ENCODE measurements at places on chromosomes 2 and 18. TPM values are rescaled to one million over a fixed set of nuclear protein-coding genes. Genes with fewer than 3 reads are reported as not detected.

GRCh38 chr2:26144953-26145680 is 27.8 kb upstream of the GAREM2 start:
- DNase-seq, result peak; percentile 63

DNA sequence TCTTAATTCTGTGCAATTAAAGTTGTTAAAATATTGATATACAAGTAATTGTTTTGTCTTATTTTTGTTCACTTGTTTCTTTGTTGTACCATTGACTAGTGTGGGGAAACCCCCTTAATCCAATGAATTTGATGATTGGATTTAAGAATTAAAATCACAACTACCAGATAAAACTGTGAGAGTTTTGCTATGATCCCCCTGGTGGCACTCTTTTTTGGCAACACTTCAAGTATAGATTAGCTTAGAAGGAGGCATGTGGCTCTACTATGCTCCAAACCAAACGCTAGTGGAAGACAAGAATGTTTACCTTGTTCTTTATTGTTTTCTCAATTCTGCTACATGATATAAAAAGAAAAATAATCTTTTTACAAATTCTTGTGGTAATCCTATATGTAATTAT is 477.8 kb upstream of the ETAA1 start:
- no peak for DNase-seq

GRCh38 chr2:38876407-38876806 is 631 bp downstream of the MORN2 start:
- no peak for DNase-seq

DNA sequence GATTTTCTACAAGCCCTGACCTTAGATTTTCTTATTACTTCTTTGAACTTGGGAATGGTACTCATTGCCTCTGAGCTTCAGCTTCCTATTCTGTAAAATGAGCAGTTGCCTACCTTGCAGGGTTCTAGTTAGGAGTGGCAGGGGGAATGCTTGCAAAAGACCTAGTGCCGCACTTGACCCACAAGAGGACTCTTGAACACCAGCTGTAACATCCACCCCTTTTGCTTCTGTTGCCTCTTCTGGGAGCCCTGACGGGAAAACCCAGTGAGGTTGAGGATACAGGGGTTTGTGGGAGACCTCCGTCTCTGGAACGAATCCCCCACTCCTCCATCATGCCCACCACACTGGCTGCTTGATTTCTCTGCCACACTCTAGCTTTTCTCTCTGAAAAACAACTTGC is 27.1 kb upstream of the LBH start:
- peak; percentile 37 for DNase-seq

- DNase-seq, result peak; percentile 6
Measured at GRCh38 chr2:64720535-64721319, 67.0 kb upstream of the SERTAD2 start.

TTN gene
- total RNA-seq, result 28.2 TPM

GRCh38 chr2:23422089-23423061 is 37.4 kb downstream of the KLHL29 start:
- no peak for DNase-seq

DNA sequence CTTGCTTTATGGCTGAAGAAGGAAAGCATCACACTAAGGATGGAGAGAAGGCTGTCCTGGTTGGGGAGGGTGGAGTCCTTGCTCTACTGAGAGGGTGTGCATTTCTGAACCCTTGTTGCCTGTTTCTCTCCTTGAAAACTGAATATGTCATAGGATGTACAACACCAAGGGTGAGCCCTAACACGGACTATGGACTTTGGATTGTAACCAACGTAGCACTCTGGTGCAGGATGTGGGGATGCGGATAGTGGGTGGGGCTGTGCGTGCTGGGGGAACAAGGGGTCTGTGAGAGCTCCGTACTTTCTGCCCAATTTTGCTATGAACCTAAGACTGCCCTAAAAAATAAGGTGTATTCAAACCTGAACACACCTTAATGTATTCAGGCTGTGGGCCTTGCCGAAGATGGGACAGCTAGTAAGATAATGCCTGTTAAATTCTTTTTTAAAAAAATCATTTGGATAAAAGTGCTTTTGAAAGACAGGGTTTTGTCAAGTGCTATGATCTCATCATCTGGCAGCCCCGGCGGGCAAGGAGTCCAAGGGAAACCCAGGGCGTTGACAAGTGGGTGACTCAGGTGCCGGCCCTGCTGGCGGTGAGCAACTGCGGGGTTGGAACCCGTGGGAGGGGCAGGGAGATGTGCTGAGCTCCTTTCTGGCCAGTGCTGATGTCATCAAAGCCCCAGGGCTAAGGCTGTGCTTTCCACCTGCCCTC is 54.0 kb downstream of the GATA6 start:
- no peak for DNase-seq

- DNase-seq, result no peak
Measured at GRCh38 chr2:44751754-44752479, 189.6 kb upstream of the SIX3 start.

GRCh38 chr2:45011121-45011520 is 1.9 kb upstream of the SIX2 start:
- no peak for DNase-seq

DNA sequence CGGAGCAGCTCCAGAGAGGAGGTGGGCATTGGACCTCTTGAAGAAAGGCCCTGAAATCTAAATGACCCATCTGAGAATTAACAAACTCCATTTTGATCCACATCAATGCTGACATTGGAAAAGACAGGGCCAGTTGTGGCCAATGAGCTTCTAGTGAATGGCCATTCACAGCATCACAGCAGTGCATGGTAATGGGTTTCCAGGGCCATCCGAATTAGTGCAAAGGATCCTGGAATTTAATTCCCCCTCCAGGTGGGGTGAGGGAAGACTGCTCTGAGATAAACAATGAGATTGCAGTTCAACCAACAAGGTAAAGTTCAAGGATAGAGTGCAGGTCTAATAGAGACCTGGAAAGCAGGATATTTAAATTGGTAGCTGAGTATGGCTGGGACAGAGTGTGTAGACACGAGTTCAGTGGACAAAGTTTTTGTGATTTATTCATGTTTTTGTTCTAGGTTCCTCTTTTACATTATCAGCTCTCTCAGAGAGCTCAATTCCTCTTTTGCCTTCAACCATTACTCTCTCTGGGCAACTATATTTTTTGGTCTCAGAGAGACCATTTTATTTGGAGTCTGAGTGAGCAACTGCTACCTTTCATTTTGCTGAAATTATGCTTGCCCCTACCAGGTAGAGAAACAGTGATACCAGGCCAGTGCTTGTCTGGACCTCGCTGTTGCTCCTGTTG is 5.0 kb downstream of the TACR1 start:
- DNase-seq, result no peak

- DNase-seq, result no peak
Measured at GRCh38 chr2:171703574-171704347, 16.5 kb downstream of the DYNC1I2 start.

GRCh38 chr2:210004881-210005280 is 2.4 kb downstream of the RPE start:
- DNase-seq, result no peak

MALL gene
- total RNA-seq, result 121 TPM

DNA sequence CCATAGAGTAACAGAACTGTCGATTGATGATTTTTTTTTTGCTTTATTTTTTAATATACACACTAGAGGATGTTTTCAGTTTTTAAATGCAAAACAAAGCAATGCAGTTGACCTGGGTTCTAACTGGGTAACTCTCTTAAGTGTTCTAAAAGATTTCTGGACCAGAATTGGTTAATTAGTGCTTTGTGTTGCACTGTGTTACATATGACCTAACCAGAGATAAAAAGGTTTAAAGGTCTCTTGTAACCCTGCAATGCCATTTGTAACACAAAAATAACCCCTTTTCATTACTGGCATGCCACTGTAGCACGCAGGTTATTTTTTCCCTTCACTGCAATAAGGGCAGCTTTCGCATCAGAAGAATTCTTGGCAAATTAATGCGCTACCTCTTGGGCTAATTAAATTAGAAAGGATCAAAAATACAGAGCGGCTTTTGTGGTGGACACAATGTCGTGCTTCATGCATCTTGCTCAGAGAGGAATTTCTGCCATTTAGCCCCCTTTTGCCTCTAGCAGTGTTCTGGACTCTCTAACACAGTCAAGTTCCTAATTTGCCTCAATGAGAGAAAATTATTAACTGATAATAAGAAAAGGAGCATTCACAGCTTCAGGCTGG is 250.8 kb upstream of the ZEB2 start:
- DNase-seq, result no peak

DNA sequence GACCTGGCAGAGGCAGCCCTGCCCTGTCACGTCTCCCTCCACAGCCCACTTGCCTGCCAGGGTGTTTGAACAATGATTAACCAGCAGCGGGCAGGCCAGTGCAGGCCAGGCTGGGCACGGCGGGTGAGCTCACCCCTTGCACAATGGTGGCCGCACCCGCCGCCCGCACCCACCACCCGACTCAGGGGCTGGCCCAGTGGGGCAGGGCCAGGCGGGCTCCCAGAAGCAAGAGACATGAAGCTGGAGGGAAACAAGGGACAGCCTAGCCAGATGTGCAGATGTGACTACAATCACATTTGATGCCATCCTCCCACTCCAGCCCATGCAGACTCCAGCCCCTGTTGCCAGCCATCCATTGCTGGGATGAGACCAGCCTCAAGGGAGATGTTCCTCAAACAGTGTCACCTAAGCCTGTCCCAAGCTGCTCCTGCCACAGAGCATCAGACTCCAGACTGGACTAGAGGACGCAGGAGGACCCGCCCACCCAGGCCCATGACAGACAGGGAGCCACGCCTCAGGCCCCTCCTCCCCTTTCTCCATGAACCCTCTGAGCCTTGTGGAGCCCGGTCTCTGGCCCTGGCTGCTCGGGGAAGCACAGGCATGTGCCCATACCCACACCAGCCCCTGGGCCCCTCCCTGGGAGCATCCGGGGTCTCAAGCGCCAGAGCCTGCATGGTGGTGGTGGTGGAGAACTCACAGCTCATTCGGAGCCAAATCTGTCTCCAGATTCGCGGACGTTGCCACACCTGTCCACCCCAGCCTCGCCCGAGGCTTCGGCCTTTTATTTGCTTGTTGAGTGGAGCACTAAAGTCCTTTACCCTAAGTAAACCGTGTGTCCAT is 45.0 kb downstream of the SDC1 start:
- DNase-seq, result peak; percentile 60

ZNF236 gene
- 15.1 TPM for total RNA-seq

RBFA gene
- total RNA-seq, result 32.1 TPM

- DNase-seq, result no peak
Measured at GRCh38 chr2:55019526-55020258, 30.6 kb downstream of the RTN4 start.

DNA sequence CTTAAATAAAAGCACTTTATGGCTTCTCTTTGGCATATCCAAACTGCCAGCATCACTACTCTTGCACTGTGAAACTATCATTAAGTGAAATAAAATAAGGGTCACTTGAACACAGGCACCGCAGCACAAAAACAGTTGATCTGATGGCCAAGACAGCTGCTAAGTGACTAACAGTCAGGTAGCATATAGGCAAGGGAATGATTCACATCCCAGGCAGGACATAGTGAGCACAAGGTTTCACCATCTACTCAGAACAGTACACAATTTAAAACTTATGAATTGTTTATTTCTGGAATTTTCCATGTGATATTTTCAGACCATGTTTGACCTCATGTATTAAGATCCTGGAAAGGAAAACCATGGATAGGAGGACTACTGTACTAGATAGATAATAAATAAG is 214.2 kb downstream of the MREG start:
- no peak for DNase-seq

SLC30A3 gene
- total RNA-seq, result 0.31 TPM

GRCh38 chr2:112301171-112301584 is 25.8 kb downstream of the ZC3H6 start:
- no peak for DNase-seq

DNA sequence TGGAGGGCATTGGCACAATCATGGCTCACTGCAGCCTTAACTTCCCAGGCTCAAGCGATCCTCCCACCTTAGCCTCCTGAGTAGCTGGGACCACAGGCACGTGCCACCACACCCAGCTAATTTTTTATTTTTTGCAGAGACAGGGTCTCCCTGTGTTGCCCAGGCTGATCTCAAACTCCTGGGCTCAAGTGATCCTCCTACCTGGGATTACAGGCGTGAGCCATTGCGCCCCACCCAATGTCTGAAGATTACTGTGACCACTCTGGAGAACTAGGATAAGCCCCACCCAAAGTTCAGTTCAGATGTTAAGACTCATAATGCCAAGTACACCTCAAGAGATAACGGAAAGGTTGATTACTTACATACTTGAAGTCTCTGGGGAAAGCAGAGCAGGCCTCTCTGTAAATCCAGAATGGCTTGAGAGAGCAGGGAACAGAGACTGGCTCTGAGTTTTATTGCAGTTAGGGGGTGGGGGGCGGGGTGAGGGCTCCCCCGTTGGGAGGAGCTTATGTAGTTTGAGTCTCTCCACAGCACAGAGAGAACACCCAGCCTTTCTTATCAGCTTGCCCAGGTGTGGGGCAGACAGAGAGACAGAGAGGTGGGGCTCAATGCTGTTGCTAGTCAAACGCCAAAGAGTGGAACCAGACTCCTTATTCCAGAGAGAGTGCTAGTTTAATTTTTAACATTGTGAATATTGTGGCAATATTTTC is 26.5 kb upstream of the ERICH2 start:
- DNase-seq, result no peak

ATOH8 gene
- total RNA-seq, result 38.6 TPM
